Glutamatergic neuron (in vitro differentiated cells): ENCODE measurements at places on chromosomes 12 and 14. TPM values are rescaled to one million over a fixed set of nuclear protein-coding genes. Genes with fewer than 3 reads are reported as not detected.

DNA sequence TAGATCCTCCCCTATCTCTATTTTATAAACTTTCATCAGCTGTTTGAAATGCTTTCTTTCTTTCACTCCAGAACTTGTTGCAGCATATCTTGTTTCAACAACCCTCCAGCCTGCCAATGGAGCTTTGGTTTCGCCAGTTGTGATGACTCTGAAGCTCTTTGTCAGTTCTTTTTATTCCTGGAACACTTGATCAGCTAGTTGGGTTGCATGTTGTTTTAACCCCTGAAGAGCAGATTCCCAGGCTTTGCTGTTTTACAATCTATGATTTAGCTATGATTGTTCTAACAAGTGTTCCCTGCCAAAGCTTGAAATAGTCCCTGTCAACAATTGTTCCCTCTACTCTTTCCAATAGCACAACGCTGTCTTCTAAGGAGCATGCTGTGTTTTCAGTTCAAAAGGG, 50.6 kb upstream of the FUT8 start:
- no peak for DNase-seq
- no peaks in the 10 kb centered on the region for H3K36me3 ChIP-seq
- no peak overlapping the region for H3K27ac ChIP-seq

DIO2 gene
- total RNA-seq, result 1.5 TPM

DNA sequence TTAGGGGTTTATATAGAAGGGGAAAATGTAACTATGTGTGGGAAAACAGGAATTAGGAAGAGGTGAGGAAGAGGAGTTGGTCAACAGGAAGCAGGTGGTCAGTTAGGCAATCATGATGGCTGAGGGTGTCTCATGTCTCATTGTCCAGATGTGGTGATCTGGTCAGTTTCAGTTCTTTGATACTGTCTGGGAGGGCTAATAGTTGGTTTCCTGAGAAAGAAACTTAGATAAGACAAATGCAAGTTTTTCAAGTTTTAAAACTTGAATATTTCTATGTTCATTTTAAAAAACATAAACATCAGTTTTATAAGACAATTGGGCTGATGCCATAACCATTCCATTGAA, 1121.8 kb upstream of the USP15 start:
- no peak overlapping the region for H3K27ac ChIP-seq
- H3K4me1 ChIP-seq, result no peaks in the 10 kb centered on the region
- H3K36me3 ChIP-seq, result no peaks in the 10 kb centered on the region
- no peak overlapping the region for H3K4me3 ChIP-seq
- DNase-seq, result no peak

DNA sequence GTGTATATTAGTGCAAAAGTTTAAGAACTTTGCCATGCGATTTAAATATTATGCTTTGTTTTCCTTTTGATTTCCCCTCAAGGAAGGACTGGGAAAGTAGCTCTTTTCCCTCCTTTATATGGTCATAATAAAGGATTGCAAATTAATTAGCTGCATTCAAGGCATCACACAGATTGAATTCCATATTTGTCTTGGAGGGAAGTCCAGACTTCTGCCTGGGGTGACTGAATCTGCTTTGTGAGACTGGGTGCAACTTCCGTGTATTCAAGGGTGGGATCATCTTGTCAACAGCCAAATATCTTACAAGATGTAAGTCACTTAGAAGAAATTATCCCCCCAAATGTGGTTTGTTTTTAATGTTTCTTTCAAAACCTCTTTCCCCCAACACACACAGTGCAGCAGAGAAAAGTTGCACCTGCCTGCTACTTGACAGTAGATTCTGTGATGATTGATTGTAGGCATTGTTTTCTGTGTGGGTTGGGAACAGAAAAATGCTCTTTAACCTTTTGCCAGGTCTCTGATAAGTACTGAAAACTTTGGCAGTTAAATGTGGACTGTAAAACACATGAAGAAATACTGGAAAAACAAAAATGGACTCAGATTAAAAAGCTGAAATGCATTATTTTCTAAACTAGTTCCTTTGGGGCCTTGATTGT, 28.4 kb downstream of the STK38L start:
- H3K4me1 ChIP-seq, result peaks cover 5% of the 10 kb centered on the region
- no peaks in the 10 kb centered on the region for H3K27me3 ChIP-seq
- H3K4me3 ChIP-seq, result no peak overlapping the region

PSME1 gene
- total RNA-seq, result 35.7 TPM

- peaks cover 2% of the 10 kb centered on the region for H3K27me3 ChIP-seq
- no peaks in the 10 kb centered on the region for H3K36me3 ChIP-seq
- H3K27ac ChIP-seq, result no peak overlapping the region
- no peak overlapping the region for H3K4me3 ChIP-seq
- no peak for DNase-seq
- peaks cover 3% of the 10 kb centered on the region for H3K4me1 ChIP-seq
Observed at GRCh38 chr12:123028475-123028874, 48.0 kb downstream of the ARL6IP4 start.

- DNase-seq, result no peak
- H3K36me3 ChIP-seq, result no peaks in the 10 kb centered on the region
- H3K27me3 ChIP-seq, result no peaks in the 10 kb centered on the region
- no peak overlapping the region for H3K4me3 ChIP-seq
- H3K4me1 ChIP-seq, result no peaks in the 10 kb centered on the region
Observed at GRCh38 chr12:72618764-72619163, 346.6 kb downstream of the TRHDE start.

DNA sequence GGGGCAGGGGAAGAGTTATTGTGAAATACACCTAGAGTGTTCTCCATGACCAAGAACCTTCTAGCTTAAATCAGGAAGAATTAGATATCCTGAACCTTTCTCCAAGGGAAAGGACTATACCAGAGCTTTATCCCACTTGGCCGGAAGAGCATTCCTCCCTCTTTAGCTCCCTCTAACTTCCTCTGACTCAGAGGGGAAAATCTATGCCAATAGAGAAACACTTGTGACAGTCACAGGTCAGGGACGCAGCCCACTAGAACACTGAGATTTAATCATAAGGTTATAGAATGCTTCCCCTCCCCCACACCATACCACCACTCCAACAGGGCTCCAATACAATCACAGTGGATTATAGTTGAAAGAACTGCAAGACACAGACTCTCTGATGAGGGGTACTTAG, 55.4 kb upstream of the RFX4 start:
- no peak overlapping the region for H3K4me3 ChIP-seq
- DNase-seq, result no peak
- peaks cover 3% of the 10 kb centered on the region for H3K27me3 ChIP-seq
- no peak overlapping the region for H3K27ac ChIP-seq
- no peaks in the 10 kb centered on the region for H3K36me3 ChIP-seq
- H3K4me1 ChIP-seq, result no peaks in the 10 kb centered on the region

GRCh38 chr14:23299211-23299957, 3.3 kb downstream of the PPP1R3E start:
- H3K27me3 ChIP-seq, result peaks cover 17% of the 10 kb centered on the region
- peak overlapping the region; percentile 67 for H3K4me3 ChIP-seq
- H3K4me1 ChIP-seq, result peaks cover 5% of the 10 kb centered on the region
- no peak overlapping the region for H3K27ac ChIP-seq

AICDA gene
- total RNA-seq, result not detected

- no peak overlapping the region for H3K4me3 ChIP-seq
- no peaks in the 10 kb centered on the region for H3K4me1 ChIP-seq
- no peak overlapping the region for H3K27ac ChIP-seq
- H3K27me3 ChIP-seq, result no peaks in the 10 kb centered on the region
Observed at GRCh38 chr14:103949131-103949790, 6.9 kb upstream of the RD3L start.

- H3K36me3 ChIP-seq, result no peaks in the 10 kb centered on the region
- no peak for DNase-seq
- peaks cover 5% of the 10 kb centered on the region for H3K27me3 ChIP-seq
- peaks cover 2% of the 10 kb centered on the region for H3K4me1 ChIP-seq
Observed at GRCh38 chr12:47894068-47894467, 10.7 kb downstream of the VDR start.

GRCh38 chr14:62003701-62004100, 241.5 kb downstream of the SNAPC1 start:
- no peak overlapping the region for H3K4me3 ChIP-seq
- H3K36me3 ChIP-seq, result peaks cover 9% of the 10 kb centered on the region
- H3K27me3 ChIP-seq, result peaks cover 2% of the 10 kb centered on the region
- H3K4me1 ChIP-seq, result peaks cover 9% of the 10 kb centered on the region
- no peak for DNase-seq

DNA sequence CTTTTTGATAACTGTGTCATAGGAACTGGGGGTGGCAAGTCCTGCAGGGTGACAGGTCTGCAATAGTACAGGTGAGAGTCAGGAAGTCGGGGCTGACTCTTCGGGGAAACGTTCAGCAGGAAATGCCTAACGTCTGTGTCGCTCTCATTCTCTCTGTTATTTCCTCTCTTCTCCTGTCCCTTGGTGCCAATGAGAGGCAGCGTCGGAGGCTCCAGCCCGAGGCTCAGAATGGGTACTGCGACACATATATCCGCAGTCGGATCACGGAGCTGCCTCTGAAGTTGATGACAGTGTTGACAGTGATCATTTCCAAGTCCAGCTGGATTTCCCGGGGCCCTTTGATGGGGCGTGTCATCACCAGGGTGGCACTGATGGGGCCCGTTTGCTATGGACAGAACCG, 2.7 kb upstream of the TC2N start:
- H3K4me1 ChIP-seq, result peaks cover 4% of the 10 kb centered on the region
- DNase-seq, result no peak
- no peak overlapping the region for H3K4me3 ChIP-seq
- H3K36me3 ChIP-seq, result no peaks in the 10 kb centered on the region
- peaks cover 5% of the 10 kb centered on the region for H3K27me3 ChIP-seq
- no peak overlapping the region for H3K27ac ChIP-seq

DNA sequence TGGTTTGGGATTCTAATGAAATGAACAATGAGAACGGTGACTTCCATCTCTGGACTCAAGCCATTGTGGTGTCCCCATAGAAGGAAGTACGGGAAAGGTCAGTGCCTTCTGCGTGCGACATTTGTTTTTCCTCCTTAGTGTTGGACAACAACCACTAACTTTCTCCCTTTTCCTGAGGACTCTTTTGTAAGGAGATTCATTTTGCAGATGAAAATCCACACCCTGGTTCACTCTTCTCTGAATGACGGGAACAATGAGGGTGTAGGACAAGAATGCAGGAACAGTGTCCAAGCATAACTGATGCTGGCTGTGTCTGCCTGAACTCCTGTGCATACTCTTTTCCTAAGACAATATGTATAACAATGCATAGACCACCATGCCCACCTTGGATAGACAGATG, 176.4 kb downstream of the STXBP6 start:
- no peak overlapping the region for H3K27ac ChIP-seq
- H3K36me3 ChIP-seq, result no peaks in the 10 kb centered on the region
- no peak overlapping the region for H3K4me3 ChIP-seq
- H3K27me3 ChIP-seq, result no peaks in the 10 kb centered on the region

CDKL1 gene
- 3.4 TPM for total RNA-seq

DNA sequence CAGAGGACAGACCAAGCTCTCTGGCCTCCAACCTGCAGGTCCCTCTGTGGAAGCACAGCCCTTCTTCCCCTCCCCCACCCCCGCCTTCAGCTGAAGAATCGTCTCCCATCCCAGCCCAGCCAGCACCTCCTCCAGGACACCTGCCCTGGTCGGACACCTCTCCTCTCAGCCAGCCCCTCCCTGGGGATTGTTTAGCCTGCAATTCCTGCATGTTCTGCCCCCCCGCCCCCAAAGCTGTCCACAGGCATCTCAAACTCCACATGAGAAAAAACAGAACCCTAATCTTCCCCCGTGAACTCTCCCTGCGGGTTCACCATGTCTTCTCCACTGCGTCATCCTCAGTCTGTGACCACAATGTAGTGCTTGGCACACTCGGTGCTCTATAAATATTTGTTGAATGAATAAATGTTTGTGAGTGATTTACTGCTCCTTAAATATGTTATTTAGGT, 24.1 kb downstream of the PRIMA1 start:
- H3K27ac ChIP-seq, result peak overlapping the region; percentile 46
- DNase-seq, result no peak
- H3K4me1 ChIP-seq, result peaks cover 49% of the 10 kb centered on the region
- H3K4me3 ChIP-seq, result peak overlapping the region; percentile 1
- H3K27me3 ChIP-seq, result peaks cover 23% of the 10 kb centered on the region

DNA sequence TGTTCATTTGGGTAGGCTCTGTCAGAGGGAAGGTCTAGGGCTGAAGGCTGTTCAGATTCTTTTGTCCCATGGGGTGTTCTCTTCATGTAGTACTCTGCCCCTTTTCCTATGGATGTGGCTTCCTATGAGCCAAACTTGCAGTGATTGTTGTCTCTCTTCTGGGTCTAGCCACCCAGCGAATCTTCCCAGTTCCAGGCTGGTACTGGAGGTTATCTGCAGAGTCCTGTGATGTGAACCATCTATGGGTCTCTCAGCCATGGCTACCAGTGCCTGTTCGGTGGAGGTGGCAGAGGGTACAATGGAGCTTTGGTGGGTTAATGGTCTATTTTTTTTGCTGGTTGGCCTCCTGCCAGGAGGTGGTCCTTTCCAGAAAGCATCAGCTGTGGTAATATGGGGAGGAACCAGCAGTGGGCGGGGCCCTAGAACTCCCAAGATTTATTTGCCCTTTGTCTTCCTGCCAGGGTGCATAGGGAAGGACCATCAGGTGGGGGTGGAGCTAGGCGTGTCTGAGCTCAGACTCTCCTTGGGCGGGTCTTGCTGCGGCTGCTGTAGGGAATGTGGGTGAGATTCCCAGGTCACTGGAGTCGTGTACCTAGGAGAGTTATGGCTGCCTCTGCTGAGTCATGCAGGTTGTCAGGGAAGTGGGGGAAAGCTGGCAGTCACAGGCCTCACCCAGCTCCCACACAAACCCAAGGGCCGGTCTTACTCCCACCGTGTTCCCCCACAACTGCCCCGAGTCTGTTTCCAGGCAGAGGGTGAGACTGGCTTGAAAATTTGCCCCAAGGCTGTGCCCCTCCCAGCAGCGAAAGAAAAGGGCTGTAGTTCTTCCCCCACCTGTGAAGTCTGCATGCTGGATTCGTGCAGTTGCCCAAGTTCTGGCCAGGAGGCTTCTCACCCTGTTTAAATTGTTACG, 17.5 kb downstream of the MTRFR start:
- peaks cover 6% of the 10 kb centered on the region for H3K27me3 ChIP-seq
- peak overlapping the region; percentile 38 for H3K27ac ChIP-seq
- peaks cover 31% of the 10 kb centered on the region for H3K36me3 ChIP-seq
- no peak for DNase-seq

- no peak overlapping the region for H3K4me3 ChIP-seq
- H3K27me3 ChIP-seq, result no peaks in the 10 kb centered on the region
- peaks cover 14% of the 10 kb centered on the region for H3K36me3 ChIP-seq
Observed at GRCh38 chr12:60035835-60036234, 440.0 kb downstream of the SLC16A7 start.

OTUB2 gene
- 5.5 TPM for total RNA-seq

- H3K4me3 ChIP-seq, result no peak overlapping the region
- H3K4me1 ChIP-seq, result peaks cover 30% of the 10 kb centered on the region
- peaks cover 12% of the 10 kb centered on the region for H3K27me3 ChIP-seq
- DNase-seq, result no peak
- H3K36me3 ChIP-seq, result no peaks in the 10 kb centered on the region
- no peak overlapping the region for H3K27ac ChIP-seq
Observed at GRCh38 chr14:75240781-75241180, 37.8 kb upstream of the FOS start.

DNA sequence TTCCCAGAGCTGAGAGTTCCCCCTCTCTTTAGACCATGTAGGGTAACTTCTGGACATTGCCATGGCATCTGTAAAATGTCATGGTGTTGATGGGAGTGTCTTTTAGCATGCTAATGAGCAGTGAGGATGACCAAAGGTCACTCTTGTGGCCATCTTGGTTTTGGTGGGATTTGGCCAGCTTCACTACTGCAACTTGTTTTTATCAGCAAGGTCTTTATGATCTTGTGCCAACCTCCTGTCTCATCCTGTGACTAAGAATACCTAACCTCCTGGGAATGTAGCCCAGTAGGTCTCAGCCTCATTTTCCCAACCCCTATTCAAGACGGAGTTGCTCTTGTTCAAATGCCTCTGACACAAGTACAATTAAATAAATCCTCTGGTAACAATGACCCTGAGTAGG, 244.4 kb downstream of the NEDD1 start:
- H3K36me3 ChIP-seq, result no peaks in the 10 kb centered on the region
- DNase-seq, result no peak
- H3K27me3 ChIP-seq, result no peaks in the 10 kb centered on the region
- H3K4me3 ChIP-seq, result no peak overlapping the region
- no peak overlapping the region for H3K27ac ChIP-seq
